SK-N-SH (cell line): ENCODE measurements at places on chromosomes 3 and 15. TPM values are rescaled to one million over a fixed set of nuclear protein-coding genes. Genes with fewer than 3 reads are reported as not detected.

The HIGD2B gene
- not detected in 2 replicates for polyA plus RNA-seq

GRCh38 chr3:39183211-39184080 lies 8.9 kb downstream of the XIRP1 start:
- no peaks in the 10 kb centered on the region for H3K36me3 ChIP-seq
- no peaks in the 10 kb centered on the region for H3K27me3 ChIP-seq

- no peak overlapping the region for H3K27ac ChIP-seq
- H3K36me3 ChIP-seq = no peaks in the 10 kb centered on the region
- DNase-seq = no peak
These were observed 127.6 kb upstream of the UBE2E2 start for GRCh38 chr3:23075496-23075895.

- H3K27me3 ChIP-seq = no peaks in the 10 kb centered on the region
- 0 out of 2 replicates have a peak overlapping the region, but pooled peaks have one; percentile 2 for H3K27ac ChIP-seq
- peaks cover 8% of the 10 kb centered on the region for H3K36me3 ChIP-seq
- DNase-seq = no peak
These were observed 11.2 kb downstream of the VGLL4 start for GRCh38 chr3:11632564-11632963.

DNA sequence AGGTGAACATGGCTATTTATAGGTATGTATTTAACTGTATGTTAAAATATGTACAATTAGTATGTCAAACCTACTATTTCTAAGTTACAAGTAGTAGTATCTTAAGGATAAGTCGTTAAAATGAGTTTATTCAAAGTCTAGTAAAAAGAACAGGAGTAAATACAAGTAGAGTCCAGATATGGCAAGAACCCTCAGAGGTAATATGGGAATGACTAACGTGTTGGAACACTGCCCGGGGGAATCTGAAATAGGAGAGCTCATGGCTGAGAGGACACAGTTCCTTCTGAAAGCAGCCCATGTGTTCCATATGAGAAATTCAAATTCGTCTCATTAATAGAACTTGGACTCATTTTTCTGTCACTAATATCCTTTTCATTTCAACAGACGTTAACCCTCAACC lies 158.8 kb downstream of the CLSTN2 start:
- DNase-seq = no peak
- H3K36me3 ChIP-seq = no peaks in the 10 kb centered on the region
- no peaks in the 10 kb centered on the region for H3K4me1 ChIP-seq
- no peak overlapping the region for H3K4me3 ChIP-seq
- no peak overlapping the region for H3K27ac ChIP-seq

- no peaks in the 10 kb centered on the region for H3K27me3 ChIP-seq
- H3K36me3 ChIP-seq = peaks cover 6% of the 10 kb centered on the region
- no peaks in the 10 kb centered on the region; the same call in 1 of the 2 replicates for H3K4me1 ChIP-seq
- no peak overlapping the region for H3K4me3 ChIP-seq
These were observed 16.8 kb downstream of the EMC4 start for GRCh38 chr15:34241376-34242330.

DNA sequence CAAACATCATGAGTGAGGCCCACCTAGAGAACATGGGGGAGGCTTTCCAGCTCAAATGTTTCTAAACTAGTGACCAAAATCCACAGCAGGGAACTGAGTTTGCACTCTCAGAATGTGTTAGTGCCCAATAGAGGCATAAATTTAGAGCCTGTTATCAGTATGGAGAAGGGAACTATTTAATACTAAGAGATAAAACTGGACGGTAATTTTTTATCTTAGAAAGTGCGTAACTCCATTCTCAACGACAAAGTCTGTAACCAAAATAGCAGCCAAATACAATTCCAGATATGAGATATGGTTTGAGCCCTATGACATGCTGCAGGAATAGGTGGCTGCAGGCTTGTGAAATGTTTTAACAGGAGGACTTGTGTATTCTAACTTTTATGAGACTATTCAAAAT lies 3.5 kb downstream of the B3GALNT1 start:
- H3K27ac ChIP-seq = no peak overlapping the region
- no peak overlapping the region for H3K4me3 ChIP-seq
- H3K36me3 ChIP-seq = no peaks in the 10 kb centered on the region
- H3K27me3 ChIP-seq = peaks cover 7% of the 10 kb centered on the region; the same call in 1 of the 2 replicates

The NCEH1 gene
- polyA plus RNA-seq = 7.5 and 12.2 TPM in 2 replicates

The CPNE9 gene
- 0.03 and 0.06 TPM in 2 replicates for polyA plus RNA-seq

The IL17RB gene
- 0.10 and 0.16 TPM in 2 replicates for polyA plus RNA-seq

The ZPLD1 gene
- not detected in 2 replicates for polyA plus RNA-seq

The TJP1 gene
- 17.5 and 23.7 TPM in 2 replicates for polyA plus RNA-seq

DNA sequence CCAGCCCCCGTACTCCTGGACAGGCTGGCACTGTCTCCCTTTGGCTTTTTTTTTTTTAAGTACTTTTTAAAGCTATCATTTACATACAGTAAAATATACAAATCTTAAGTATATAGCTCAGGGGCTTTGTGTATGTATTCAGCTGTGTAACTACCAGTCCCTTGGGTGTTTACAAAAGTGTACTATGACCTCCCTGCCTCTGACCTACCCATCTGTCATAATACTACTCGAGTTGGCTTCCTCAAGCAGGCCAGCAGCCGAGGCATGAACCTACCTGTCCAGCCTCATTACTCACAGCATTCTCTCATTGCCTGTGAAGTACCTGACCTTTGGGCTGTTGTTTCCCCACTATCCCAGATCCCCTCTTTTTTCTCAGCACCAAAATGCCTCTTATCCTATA lies 33.2 kb downstream of the ABHD2 start:
- H3K4me1 ChIP-seq = peaks cover under 1% of the 10 kb centered on the region; the same call in 1 of the 2 replicates
- no peak for DNase-seq

DNA sequence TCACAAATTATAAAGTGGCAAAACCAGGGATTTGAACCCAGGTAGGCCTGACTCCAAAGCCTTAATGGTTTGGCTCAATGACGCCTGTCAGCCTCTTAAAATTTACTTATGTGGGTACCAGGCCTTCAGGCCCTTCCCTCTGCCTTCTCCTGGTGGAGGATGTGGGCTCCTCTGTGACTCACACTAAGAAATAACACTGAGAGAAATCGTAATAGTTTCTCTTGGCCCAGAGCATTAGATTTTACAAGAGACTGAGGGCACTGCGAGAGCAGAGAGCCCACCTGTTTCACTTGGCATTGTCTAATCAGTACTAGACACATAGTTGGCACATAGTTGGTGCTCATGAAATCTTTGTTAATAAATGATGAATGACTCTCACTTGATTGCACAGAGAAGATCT lies 505.2 kb downstream of the SHQ1 start:
- H3K4me3 ChIP-seq = no peak overlapping the region
- no peaks in the 10 kb centered on the region for H3K27me3 ChIP-seq
- no peaks in the 10 kb centered on the region for H3K36me3 ChIP-seq
- no peak for DNase-seq
- H3K4me1 ChIP-seq = peaks cover 12% of the 10 kb centered on the region; the same call in 1 of the 2 replicates
- no peak overlapping the region for H3K27ac ChIP-seq

DNA sequence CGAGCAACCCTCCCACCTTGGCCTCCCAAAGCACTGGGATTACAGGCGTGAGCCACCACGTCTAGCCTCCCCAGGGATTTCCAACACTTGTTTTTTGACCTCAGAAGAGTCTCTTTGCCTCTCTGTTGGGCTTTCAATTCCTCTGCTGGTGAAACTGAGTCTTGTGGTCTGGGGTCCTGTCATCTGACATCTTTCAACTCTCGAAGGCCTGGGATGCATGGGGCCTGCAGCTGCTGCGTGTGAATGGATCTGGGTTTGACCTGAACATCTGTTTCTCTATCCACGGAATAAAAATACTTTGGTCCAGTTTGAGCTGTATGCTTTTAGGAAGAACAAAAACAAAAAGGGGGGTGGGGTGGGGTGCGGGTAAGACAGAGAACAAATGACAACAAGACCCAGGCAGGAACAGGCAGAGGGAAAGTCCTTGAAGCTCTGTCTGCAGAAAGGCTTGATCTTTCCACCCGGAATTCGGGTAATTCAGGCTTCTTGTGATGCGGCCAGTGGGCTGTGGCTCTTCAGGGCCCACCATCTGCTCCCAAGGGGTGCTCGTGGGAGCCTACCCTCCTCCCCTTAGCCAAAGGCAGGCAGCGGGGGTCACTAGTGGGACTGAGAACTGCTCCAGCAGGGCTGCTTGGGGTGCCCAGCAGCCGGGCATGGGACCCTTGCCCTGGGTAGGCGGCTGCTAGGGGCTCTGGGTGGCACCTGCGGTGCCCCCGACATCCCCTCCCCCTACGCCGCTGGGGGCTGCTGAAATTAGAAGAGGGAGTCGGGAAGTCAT lies 71.5 kb downstream of the SLC12A8 start:
- H3K4me3 ChIP-seq = no peak overlapping the region
- no peaks in the 10 kb centered on the region for H3K36me3 ChIP-seq
- H3K27ac ChIP-seq = peak overlapping the region; percentile 79
- peaks cover 14% of the 10 kb centered on the region; the same call in 1 of the 2 replicates for H3K4me1 ChIP-seq
- DNase-seq = peak; percentile 45

DNA sequence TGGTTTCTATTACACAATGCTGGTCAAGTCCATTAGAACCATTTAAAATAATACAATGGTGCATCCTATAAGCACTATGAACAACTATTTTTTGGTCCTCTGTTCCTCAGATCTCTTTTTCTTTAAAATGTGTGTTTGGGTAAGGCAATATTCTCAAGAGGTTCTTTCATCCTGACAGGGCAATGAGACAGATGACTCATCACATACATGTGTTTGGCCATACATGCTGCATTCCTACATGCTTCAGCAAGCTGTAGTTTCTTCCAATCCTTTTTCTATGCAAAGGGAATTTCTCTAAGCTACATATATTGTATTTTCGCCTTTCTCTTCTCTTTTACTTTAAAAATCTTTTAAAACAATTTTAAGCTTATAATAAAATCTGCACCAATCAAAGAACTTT lies 52.7 kb downstream of the OTOL1 start:
- no peaks in the 10 kb centered on the region for H3K36me3 ChIP-seq
- H3K4me3 ChIP-seq = no peak overlapping the region
- H3K27ac ChIP-seq = no peak overlapping the region
- H3K27me3 ChIP-seq = no peaks in the 10 kb centered on the region
- no peaks in the 10 kb centered on the region; the same call in 1 of the 2 replicates for H3K4me1 ChIP-seq

GRCh38 chr15:40314723-40315276 lies 7.1 kb upstream of the PLCB2 start:
- H3K27me3 ChIP-seq = no peaks in the 10 kb centered on the region
- H3K27ac ChIP-seq = no peak overlapping the region
- DNase-seq = no peak
- peaks cover 6% of the 10 kb centered on the region; the same call in 1 of the 2 replicates for H3K4me1 ChIP-seq
- no peaks in the 10 kb centered on the region for H3K36me3 ChIP-seq

GRCh38 chr3:157515398-157515797 lies 12.2 kb upstream of the VEPH1 start:
- DNase-seq = no peak
- H3K27ac ChIP-seq = no peak overlapping the region
- no peaks in the 10 kb centered on the region for H3K27me3 ChIP-seq
- no peaks in the 10 kb centered on the region; the same call in 1 of the 2 replicates for H3K4me1 ChIP-seq
- H3K4me3 ChIP-seq = no peak overlapping the region
